ENCODE measurements at places on chromosomes 2 and 18. TPM values are rescaled to one million over a fixed set of nuclear protein-coding genes. Genes with fewer than 3 reads are reported as not detected.

The GALR1 gene
- total RNA-seq = not detected

The CRYGD gene
- total RNA-seq = not detected

The NPPC gene
- total RNA-seq = not detected

The KLHL14 gene
- total RNA-seq = 2.6 TPM

The MATN3 gene
- total RNA-seq = 1.3 TPM

Measured in uterus (tissue), 4 donors.